Metanephros (tissue), 2 donors: ENCODE measurements at places on chromosomes 1 and 21. TPM values are rescaled to one million over a fixed set of nuclear protein-coding genes. Genes with fewer than 3 reads are reported as not detected.

EPHA2 gene
- total RNA-seq: 32.3 TPM

MAN1C1 gene
- 17.2 TPM for total RNA-seq

CELA3B gene
- not detected for total RNA-seq

KIF14 gene
- total RNA-seq: 3.6 TPM

FCRL1 gene
- total RNA-seq: 2.2 TPM

FCRL2 gene
- 0.18 TPM for total RNA-seq

CFAP74 gene
- 0.23 TPM for total RNA-seq
